Prostate gland (tissue), 2 donors: ENCODE measurements at places on chromosomes 6 and 20.

DNA sequence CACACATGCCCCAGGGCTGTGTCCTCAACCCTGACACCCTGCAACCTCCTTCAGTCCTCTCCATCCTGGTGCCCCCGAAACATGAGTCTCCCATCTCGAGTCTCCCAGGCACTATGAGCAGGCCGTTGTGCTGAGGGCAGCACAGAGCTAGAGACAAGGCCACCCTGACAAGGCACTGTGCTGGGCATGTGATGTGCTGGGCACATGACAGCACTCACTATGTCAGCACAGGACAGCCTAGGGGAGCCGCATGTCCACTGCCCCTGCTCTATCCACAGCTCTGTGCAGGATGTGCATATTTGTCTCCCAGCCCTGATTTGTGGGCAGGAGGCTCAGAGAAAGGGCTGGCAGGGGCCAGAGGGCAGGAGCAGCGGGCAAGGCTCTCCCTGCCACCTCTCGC lies 362.1 kb upstream of the AGPAT4 start:
- no peak for DNase-seq

DNA sequence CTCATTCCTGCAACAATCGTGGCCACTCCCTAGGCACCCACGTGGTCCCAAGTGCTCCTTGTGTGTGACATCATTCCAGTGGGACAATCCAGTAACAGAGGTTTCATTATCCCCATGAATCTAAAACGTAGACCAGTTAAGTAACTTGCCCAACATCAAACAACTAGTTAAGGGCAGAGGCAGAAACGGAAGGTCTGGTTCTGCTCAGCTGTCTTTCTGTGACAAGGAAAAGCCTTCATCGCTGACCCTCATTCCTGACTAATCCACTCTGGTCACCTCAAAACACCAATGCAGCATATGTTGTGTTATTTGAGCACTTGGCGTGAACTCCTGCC lies 261.4 kb upstream of the JARID2 start:
- DNase-seq: no peak

- no peak for DNase-seq
Observed at GRCh38 chr6:33552252-33552651, 27.8 kb downstream of the BAK1 start.

GRCh38 chr20:49385465-49385864 lies 97.0 kb downstream of the KCNB1 start:
- DNase-seq: no peak

DNA sequence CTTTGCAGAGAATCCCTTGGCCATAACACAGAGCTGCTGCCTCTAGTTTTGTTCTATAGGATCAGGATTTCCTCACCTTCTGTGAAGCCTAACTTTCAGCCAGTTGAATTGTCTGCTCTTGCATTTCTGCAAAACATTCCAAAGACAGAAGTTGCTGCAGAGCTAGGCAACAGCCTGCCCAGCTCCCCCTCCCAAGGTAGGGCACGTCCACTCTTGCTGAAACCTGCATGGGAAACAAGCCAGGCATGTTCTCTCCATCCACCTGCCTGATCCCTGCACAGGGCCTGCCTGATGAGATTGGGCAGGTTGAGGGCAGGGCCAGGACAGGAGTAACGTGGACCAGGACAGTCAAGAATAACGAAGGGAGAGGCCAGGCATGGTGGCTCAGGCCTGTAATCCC lies 58.9 kb upstream of the NAA20 start:
- peak; percentile 72 for DNase-seq

GRCh38 chr6:75896526-75896925 lies 147.5 kb downstream of the MYO6 start:
- no peak for DNase-seq

DNA sequence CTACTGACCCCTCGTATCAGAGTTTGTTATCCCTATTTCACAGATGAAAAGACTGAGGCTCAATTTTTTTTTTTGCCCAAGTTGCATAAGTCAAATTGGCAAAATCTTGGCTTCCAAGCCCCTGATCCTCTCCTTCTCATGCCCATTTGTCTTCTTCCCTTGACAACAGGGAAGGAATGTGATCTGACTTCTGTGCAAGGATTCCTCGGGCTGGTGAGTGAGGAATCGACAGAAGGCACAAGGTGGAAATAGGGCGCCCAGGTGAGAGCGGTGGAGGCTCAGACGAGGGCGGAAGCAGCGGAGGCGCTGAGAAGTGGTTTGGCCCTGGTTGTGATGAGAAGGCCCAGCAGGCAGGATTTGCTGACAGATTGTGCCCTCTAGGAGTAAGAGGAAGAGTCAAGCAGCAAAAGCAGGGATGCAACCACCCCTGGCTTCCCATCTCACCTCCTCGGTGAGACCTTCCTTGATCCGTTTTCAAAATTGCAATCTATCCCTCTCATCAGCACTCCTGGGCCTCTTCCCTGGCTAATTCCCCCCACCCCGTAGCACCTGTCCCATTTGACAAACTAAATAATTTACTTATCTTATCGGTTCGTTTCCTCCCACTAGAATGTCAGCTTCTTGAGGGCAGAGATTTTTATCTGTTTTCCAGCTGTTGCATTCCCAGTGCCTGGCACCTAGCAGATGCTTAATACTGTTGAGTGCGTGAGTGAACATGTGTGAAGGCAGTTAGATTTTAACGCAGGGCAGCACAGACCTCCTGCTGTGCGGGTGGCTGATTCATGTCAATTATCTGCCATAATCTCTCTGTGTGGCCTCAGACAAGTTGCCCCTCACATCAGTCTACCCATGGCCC lies 3.7 kb upstream of the SIRPA start:
- no peak for DNase-seq
